ENCODE measurements at places on chromosomes 11 and 22. TPM values are rescaled to one million over a fixed set of nuclear protein-coding genes. Genes with fewer than 3 reads are reported as not detected.
A peak's percentile ranks its signal among the peaks of the same experiment; 100 is the strongest.

DNA sequence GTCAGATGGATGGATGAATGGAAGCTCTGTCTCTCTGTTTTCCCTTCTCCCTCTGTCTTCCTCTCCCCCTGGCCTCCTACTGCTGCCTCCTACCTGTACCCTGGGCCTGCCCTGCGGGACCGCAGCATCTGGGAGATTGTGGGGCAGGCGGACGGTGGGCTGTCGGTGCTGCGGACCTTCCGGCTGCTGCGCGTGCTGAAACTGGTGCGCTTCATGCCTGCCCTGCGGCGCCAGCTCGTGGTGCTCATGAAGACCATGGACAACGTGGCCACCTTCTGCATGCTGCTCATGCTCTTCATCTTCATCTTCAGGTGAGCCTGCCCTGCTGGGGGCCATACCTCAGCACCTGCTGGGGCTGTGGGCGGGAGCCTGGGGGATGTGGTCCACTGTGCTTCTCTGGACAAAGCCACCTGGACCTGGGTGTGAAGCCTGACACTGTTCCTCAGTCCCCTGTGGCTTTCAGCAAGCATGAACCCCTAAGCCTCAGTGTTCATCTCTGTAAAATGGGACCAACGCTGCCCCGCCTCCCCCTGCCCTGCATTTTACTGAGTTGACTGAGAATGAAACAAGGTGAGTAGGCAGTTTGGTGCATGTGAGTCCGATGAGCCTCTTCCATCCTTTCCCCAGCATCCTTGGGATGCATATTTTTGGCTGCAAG lies 88.4 kb downstream of the CACNA1I start:
- DNase-seq: no peak

DNA sequence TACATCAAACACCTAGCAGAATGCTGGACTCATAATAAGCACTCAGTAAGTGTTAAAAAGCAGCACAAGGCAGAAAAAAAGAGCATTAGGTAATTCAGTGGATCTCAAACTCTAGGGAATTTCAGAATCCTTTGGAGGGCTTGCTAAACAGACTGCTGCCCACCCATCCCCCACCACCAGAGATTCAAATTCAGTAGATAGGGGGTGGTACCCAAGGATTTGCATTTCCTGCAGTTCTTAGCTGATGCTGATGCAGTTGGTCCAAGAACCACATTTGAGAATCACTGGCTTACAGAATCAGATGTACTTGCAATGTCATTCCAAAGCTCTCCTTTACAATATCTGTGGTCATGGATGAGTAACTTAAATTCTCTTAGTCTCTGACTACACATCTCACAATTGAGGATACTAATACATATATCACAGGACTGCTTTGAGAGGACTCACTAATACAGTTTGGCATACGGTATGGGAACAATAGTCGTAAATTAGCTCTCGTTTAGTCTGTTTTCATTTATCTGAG lies 664.5 kb downstream of the KCNA4 start:
- no peak for DNase-seq

Gene DDX25
- total RNA-seq: not detected

DNA sequence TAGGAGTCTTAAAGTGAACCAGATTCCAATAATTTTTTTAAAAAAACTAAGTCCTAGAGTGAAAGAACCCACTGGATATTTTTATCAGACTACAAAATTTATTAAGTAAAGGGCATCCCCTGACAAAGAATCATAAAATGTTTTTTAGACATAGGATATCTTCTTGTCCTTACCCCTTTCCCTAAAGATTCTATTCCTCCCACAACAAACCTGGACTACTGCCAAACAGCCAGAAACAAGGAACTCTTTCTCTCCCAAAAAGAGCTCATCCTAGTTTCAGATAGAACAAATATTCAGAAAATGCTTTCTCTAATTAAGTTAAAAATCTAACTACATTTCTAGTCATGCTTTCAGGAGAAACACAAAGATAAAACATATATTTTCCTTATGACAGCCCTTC lies 327.1 kb downstream of the FAM181B start:
- no peak for DNase-seq

Gene RCOR2
- 0.09 TPM for total RNA-seq

Gene MS4A7
- total RNA-seq: not detected

- DNase-seq: peak; percentile 35
Measured at GRCh38 chr11:124075841-124076651, 34.9 kb upstream of the OR10G7 start.

- no peak for DNase-seq
Measured at GRCh38 chr11:120170741-120171261, 32.9 kb upstream of the TRIM29 start.

GRCh38 chr11:44171518-44171917 lies 76.0 kb downstream of the EXT2 start:
- no peak for DNase-seq

DNA sequence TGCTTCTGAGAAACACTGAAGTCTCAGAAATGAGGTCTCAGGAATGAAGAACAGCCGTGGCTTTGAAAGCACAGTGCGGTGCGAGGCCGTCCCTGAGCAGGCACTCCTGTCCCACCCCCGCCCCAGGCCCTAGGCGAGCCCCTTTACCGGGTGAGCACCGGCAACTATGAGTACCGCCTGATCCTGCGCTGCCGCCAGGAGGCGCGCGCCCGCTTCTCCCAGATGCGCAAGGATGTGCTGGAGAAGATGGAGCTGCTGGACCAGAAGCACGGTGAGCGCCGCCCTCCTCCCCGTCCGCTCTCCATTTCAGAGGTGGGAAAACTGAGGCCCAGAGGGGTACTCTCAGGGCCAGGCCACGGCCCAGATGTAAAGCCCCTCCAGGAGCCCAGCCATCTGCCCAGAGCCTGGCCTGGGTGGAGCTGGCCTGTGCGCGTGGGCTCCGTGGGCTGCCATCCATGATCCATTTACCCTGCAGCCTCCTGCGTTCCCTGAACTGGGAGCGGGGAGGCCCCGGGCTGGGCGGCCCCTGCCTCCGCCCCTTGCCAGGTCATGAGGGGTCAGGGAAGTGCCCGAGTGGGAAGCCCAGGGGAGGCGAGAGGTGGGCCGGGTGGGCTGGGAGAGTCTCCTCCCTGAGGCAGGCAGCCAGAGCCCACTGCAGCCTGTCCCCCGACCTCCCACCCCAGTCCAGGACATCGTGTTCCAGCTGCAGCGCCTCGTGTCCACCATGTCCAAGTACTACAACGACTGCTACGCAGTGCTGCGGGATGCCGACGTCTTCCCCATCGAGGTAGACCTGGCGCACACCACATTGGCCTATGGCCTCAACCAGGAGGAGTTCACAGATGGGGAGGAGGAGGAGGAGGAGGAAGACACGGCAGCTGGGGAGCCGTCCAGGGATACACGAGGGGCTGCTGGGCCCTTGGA lies 9.5 kb downstream of the SLC16A8 start:
- peak; percentile 61 for DNase-seq

- peak; percentile 21 for DNase-seq
Measured at GRCh38 chr22:36036167-36036624, 7.6 kb upstream of the RBFOX2 start.

GRCh38 chr11:128735935-128736605 lies 42.2 kb downstream of the FLI1 start:
- no peak for DNase-seq

Gene PIK3C2A
- total RNA-seq: 115 TPM

Gene OR52I2
- total RNA-seq: not detected

DNA sequence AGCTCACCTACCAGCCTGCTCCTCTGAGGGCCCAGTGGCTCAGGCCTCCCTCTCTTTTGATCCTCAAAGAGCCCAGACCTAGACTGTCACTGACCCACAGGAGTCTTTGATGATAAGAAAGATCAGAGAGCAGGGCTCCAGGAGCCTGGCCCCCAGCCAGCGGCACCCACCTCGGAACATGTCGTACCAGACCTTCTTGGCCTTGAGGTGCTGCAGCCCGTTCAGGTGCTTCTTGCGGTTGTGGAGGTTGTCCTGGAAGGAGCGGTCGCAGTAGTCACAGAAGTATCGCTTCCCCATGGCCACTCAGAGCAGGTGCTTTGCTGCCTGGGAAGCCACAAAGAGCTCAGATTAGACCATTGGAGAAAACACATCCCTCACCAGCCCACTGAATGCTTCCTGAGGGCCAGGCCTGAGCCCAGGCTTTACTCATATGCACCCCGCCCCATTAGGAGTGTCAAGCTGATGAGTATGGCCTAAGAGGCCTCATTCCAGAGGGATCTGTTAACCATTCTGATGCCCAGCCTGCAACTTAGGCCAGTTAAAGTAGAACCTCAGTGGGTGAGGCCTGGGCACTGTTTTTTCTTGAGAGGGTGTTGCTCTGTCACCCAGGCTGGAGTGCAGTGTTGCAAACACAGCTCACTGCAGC lies 18.4 kb downstream of the ZMAT5 start:
- no peak for DNase-seq

- DNase-seq: no peak
Measured at GRCh38 chr11:78651923-78652842, 77.5 kb upstream of the NARS2 start.

- DNase-seq: peak; percentile 5
Measured at GRCh38 chr11:45444796-45445195, 158.7 kb upstream of the SYT13 start.

- no peak for DNase-seq
Measured at GRCh38 chr11:12321217-12321937, 56.0 kb upstream of the PARVA start.

Gene GRIA4
- not detected for total RNA-seq

Gene PRODH
- 0.05 TPM for total RNA-seq

GRCh38 chr11:30344085-30344484 lies 21.2 kb downstream of the ARL14EP start:
- no peak for DNase-seq

GRCh38 chr11:22808571-22809197 lies 20.9 kb downstream of the SVIP start:
- peak; percentile 93 for DNase-seq

- no peak for DNase-seq
Measured at GRCh38 chr22:19455033-19455432, 7.5 kb upstream of the C22orf39 start.

Gene SHANK2
- total RNA-seq: 0.37 TPM

Gene EFCAB6
- under 0.01 TPM for total RNA-seq

Gene SLC6A5
- total RNA-seq: not detected

DNA sequence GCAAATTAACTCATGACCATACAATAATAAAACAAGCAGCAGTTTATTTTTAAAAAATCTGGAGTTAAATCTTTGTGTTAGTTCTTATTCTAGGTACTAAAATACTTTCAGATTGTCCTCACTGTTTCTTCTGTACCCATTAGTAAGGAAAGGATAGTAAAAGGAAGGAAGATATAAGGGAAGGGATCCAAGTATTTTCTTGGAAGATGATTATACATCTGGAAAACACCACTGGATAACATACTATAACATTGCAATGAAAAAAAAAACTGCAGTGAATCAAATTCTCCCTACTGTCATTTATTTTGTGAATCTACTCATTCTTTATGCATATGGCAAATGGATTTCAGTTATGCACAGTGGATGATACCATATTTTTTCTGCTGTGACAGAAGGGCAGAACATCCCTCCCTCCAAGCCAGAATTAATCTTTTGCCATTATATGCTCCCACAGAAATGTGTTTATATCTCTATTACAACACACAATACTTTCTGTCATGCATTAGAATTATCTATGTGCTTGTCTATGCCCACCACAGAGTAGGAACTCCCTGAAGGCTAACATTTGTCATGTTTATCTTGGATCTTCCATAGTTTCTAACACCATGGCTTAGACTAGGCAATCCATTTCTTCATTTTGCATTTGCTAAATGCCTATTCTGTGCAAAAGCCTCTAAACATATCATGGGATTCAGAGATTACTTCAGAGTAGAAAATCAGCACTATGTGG lies 282.3 kb upstream of the CTSC start:
- DNase-seq: no peak

GRCh38 chr11:109249597-109249996 lies 172.4 kb upstream of the C11orf87 start:
- no peak for DNase-seq

DNA sequence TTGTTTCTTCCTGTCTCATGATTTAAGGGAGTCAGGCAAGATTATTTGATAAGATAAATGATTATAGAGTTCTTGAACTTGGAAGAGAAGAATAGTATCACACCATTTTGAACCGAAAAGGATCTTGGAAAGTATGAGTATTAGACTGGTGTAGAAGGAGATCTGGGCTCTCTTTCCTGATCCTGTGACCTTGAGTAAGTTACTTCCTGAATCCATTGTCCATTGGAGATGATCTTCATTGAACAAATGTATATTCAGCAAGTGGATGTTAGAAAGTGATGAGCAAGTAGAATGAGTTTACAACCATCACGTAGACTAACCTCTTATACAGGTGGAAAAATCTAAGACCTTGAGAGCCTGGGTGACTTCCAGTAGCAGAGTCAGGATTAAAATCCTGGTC lies 2.0 kb downstream of the ACO2 start:
- no peak for DNase-seq

Gene GRM5
- total RNA-seq: under 0.01 TPM

DNA sequence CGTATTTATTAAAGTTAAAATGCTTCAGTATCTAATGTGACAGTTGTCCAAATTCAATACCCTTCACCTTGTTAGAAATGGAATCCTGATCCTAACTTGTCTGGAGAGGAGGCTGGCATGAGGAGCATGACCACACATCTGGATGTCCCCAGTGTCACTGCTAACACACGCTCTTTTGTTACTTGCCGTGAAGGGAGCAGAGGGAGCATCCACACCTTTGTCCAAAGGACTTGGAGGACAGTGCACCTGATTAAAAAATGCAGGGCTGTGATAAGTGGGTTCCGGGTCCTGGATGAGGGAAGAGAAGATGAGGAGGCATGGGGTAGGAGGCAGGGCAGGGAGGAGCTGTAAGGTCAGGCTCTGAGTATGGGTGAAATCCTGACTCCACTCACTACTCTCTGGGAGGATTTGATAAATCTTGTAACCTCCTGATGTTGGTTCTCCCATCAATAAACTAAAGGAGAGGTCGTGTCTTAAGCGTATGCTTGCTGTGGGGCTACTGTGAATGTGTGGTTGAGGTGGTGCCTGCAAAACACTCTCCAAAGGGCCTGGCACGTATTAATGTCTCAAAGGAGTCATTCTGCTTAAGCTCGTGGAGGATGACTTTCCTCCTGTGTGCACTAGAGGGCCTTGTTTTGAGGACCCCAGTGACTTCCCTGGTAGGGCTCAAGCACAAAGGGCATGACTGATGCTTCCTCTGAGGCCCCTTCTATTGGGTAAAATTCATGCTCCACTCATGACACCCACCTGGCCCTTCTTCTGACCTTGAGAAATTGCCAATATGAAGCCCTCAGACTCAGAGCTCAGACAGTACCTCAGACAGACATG lies 16.8 kb upstream of the IGLL5 start:
- peak; percentile 6 for DNase-seq

Gene ACO2
- 114 TPM for total RNA-seq

GRCh38 chr11:122851366-122851966 lies 13.2 kb downstream of the CRTAM start:
- DNase-seq: no peak

- DNase-seq: no peak
Measured at GRCh38 chr22:49564666-49565515, 262.8 kb downstream of the BRD1 start.

DNA sequence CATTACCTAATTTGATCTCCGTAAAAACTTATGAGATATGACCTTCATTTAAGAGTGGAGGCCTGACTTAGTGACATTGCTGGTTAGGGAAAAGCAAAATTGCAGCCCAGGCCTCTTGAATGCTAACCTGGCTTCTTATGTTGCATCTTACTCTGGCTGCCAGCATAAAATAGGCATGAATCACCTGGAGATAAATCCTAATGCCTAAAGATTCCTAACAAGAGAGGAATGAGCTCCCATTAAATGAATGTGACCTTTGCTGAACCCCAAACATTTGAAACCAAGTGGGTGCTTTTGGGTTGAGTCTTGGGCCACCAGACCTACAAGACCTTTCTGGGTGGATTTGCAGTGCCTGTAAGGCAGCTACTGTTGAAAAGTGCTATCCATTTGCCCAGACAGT lies 1145.6 kb upstream of the TENM4 start:
- no peak for DNase-seq

Gene ENTHD1
- total RNA-seq: not detected

- no peak for DNase-seq
Measured at GRCh38 chr11:62008193-62008592, 40.8 kb upstream of the FTH1 start.
